ENCODE measurements at places on chromosomes 5 and 9.

- DNase-seq = no peak
Observed at GRCh38 chr5:163506726-163507125, 1.3 kb downstream of the MAT2B start.

DNA sequence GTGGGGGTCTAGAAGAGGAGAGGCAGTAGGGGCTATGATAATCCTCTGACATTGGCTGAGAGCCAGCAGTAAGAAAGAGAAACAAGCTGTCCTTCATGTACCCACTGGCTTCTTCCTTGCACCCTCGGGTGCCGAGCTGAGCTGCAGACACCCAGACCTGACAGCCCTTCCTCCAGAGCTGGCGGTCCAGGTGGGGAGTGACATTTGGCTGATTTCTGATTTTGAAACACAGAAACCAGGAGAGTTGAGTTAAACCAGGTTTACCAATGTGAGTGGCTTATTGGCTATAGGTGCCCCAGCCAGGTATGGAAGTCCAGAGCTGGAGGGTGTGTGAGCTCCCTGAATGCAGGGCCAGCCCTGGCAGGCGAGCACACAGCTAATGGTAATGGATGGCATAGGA is 59.2 kb downstream of the GADD45G start:
- no peak for DNase-seq

DNA sequence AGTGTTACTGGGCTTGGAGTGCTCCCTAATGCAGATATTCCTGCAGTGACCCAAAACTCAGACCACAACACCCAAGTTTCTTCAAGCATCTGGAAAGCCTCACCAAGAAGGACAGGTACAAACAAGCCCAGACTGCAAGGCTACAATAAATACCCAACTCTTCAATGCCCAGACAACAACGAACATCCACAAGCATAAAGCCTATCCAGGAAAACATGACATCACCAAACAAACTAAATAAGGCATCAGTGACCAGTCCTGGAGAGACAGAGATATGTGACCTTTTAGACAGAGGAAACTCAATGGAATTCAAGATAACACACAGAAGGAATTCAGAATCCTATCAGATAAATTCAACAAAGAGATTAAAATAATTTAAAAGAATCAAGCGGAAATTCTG is 605.6 kb downstream of the PDE4D start:
- DNase-seq = no peak

DNA sequence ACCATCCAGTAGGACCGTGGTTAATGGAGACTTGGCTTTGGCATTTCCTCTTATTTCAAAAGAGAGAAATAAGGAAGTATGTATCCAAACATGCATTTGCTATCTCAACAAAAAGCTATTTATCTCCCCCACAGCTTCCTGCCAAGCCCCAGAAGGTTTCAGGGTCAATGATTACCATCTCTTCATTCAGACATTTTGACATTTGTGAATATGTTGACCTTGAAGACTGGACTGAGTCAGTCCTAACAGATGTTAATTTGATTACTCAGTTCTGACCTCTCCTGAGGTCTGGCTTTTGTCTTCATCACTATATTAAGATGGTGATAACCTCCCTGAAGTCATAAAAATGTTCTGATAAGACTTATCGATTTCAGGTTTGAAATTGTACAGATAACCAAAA is 479.4 kb downstream of the AGTPBP1 start:
- no peak for DNase-seq

DNA sequence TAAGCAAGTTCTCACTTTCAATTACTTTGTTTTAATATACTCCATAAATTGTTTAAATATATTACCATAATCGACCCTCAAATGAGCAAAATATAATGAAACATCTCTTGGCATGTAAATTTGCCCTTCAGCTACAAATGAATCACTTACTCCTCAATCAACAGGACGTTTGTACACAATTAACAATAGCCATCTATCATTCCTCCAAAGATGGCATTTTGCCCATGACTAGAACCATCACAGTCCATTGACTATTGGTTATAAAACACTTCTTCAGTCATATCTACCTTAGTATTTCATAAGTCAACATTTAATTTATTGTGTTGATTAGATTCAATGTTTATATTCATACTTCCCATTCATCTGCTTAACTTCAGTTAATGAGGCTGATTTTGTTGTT is 127.2 kb downstream of the CTNND2 start:
- no peak for DNase-seq

DNA sequence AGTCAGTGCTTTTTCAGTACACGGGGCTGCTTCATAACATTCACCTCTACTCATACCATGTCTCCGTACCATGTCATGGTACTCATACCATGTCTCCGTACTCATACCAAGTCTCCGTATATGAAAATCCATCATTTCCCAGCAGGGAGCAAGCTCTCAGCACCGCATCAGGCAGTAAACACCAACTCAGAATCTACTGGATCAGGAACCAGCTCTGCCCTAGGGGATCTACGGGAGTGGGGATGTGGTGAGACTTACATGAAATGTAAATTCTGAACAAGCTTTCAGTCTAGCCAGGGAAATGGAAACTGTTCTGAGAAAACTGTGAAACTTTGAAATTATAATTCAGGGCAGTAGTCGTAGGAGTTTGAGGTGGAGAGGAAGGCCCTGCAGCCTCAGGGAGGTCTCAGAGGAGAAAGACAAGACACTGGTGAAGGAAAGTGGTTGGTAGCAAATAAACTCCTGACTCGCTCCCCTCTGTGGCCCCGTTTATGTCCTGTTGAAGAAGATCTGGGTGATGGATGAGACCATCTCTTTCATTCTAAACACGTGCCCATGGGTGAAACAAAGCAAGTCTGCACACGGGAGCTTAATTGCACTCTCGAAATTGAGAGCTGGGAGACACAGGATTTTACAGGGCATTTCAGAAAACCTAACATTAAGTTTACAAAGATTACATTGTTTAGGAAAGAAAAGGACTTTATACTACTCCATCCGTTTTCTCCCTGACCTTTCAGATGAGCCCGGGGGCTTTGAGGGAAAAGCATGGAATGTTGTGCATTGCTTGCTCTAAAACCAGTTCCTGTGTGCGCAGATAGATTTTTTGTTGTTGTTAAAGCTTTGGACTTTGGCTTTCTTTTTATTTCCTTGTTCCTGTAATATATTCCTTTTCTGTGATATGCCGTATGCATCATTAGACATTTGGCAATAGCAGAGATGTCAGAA is 26.8 kb downstream of the ACTBL2 start:
- DNase-seq = no peak

DNA sequence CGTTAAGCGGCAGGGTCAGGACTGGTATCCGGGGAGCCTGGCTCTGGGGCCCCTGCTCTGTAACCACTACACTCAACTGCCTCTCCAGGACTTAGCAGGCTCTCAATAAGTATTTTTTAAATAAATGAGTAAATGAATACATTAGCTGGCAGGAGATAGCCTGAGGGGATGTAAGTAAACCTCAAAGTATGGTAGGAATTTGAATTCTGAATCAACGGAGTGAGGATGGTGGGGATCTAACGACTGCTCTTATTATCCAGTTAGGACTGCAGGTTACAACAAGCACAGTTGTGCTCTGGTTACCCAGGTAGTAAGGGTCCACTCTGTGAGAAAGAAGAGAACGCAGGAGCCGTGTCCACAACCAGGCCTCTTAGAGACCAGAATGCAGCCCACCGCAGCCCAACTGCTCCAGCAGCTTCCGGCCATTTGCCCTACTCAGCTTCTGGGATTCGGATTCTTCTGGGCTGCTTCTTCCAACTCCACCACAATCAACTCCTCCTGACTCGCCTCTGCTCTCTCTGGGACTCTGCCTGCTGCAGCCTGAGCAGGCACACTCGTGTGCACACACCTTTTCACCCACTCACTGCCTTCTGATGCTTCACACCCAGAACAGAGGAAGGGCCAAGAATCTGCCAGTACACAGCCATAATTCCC is 52.6 kb downstream of the MED27 start:
- DNase-seq = no peak

GRCh38 chr9:137545123-137545522 is 5.1 kb downstream of the PNPLA7 start:
- DNase-seq = no peak

DNA sequence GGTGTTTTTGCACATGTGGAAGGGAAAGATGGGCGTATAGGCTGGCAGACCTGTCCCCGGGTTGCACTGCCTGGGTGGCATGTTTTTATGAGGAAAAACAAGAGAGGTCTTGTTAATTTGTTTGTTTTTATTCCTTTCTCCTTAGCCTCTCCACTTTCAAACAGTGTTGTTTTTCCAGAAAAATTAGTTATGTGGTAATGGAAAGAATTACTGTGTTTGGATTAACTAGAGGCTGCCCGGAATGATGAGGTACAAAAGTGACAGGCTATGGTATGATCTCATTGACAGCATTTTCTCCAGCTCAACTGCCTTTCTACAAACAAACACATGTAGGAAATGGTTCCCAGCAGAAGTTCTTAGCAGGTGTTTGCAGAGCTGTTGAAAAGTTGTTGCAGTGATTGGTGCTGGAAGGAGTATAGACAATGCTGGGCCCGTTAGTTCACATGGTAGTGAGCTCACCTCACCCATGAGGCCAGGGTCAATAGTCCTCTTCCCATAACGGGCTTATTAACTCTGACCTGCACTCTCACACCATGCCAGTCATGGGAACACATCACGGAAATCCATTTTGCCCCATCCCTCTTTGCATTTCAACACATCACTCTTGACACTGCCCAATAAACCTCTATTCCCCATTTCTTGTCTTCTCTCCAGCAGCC is 111.3 kb upstream of the SAP30L start:
- DNase-seq = no peak

GRCh38 chr5:11130131-11130530 is 369.1 kb upstream of the DAP start:
- DNase-seq = no peak

GRCh38 chr5:14457476-14457875 is 124.1 kb upstream of the OTULINL start:
- DNase-seq = no peak

DNA sequence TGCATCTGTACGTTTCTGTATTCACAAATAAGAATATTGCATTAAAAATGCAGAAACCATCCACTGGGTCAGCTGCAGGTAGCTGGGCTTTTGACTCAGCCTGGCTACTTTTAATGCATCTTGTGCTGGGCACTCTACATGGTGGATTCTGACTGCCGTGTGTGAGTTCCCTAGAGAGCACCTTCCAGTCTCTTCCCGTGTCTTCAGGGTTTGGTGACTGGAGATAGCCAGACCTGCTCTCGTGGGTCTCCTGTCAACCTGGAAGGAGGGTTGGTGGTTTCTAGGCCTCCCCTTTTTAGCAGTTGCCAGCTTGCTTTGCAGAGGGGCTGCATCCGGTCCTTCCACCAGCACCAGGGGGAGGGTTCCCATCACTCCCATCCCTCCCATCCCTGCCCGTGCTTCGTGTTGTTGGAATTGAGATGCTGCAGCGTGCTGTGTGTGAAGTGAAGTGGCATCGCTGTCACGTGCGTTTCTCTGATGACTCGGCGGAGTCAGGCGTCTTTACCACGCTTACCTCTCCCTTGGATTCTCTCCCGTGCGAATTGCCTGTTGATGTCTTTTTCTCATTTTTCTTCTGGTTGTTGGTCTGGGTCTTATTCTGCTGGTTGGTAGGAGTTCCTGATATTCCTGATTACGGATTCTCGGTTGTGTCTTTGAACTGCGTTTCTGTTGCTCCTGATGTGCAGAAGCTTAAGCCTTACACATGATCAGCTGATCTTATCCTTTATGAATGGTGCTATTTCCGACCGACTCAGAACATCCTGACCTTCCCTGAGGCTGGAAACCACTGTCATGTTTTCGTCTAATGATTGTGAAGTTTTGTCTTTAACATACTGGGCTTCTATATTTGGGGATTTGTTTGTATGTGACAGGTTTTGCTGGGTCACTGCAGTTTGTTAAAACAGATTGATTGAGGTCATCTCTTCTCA is 16.9 kb downstream of the FBXW5 start:
- DNase-seq = no peak

DNA sequence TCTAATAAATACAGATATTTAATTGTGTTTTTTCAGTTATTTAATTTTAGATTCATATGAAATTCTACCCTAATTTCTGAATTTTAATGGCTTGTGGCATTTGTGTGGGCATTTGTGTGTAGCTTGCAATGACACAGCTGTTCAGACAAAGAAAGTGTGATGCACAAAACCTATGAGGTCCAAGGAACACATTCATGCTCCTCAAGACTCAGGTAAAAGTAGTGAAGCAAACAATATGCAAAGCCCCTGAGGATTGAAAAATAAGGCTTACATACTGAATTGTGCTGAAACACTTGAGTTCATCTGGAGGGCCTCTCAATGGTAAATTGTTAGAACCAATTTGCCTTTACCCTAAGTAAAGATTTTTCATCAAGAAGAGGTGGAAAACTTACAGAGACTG is 28.1 kb downstream of the IL7R start:
- DNase-seq = no peak

DNA sequence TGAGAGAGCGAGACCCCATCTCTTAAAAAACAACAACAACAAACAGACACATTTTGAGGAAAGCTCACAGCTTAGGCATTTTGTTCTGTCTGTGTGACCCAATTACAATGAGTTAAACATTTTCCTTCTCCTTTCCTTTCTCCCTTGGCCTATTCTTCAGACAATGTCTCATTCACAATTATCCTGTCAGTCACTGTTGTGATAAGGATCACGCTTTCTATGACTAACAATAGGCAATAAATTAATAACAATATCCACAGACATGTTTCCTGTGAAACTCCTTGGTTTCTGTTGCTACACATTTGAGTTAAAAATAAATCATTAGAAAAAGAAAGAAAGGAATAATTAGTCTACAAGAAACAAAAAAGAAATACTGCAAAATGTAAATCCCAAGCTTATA is 19.8 kb upstream of the CARTPT start:
- no peak for DNase-seq

- no peak for DNase-seq
Observed at GRCh38 chr9:97572196-97572891, 60.8 kb downstream of the TSTD2 start.

- DNase-seq = no peak
Observed at GRCh38 chr9:124863371-124863871, 1.5 kb downstream of the ARPC5L start.
